ENCODE measurements at places on chromosomes 7 and 10.
A peak's percentile ranks its signal among the peaks of the same experiment; 100 is the strongest.

- peak; percentile 68 for DNase-seq
These were observed 163.0 kb upstream of the KLF14 start for GRCh38 chr7:130896898-130897514.

GRCh38 chr7:127550247-127550646, 35.1 kb downstream of the GCC1 start:
- no peak for DNase-seq

- DNase-seq, result no peak
These were observed 60.7 kb upstream of the SLC13A1 start for GRCh38 chr7:123260428-123260960.

DNA sequence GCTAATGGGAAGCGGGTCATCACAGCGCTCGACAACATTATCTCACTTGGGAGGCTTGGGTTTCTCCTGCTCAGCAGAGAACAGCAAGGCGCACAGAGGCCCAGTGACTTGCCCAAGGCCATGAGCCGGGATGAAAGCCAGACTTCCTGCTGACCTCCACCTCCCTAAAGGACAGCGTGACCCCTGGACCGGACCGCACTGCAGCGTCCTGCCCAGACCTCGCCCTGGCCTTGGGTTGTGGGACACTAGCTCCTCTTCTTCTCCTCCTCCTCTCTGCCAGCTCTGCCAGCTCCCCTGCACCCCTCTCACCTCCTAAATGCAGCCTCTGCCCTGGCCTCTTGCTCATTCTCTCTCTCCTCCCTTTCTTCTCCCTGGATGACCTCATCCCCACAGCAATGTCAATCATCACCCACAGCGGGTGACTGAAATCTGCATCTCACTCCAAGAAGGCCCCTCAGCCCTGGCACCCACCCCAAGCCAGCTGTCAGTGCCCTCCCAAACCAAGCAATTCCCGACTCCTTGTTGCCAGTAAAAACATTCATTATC, 19.4 kb downstream of the SPOCK2 start:
- no peak for DNase-seq

DNA sequence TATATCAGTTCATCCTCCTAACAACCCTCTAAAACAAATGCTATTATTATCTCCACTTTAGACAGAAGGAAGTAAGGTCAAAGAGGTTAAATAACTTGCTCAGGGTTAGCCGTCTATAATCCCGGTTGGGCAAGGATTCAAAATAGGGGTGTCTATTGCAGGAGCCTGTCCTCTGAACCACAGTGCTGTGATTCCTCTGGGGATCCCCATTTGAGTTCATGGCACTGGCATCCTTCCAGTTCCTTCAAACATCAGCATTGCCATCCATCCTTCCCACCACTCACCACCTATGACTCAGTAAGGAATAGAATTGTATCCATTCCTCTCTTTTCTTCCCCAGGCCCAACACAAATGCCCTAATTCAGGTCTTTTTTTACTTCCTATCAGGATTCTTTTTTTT, 25.6 kb downstream of the HPS6 start:
- DNase-seq, result no peak

DNA sequence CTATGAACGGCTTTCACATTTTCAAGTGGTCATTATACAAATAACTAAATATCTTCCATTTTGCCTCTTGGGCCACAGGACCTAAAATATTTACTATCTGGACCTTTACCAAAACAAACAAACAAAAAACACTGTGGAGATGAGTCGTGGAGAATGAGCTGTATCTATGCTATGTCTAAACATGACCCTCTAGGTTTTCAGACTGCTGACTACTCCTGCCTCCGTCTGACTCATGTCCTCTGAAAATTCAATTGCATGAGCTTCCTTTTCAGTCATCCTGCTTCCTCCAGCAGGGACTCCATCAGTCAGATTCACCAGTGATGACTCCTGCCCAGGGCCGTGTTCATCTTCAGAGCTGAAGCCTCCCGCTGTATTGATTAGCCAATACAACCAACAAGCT, 96.8 kb downstream of the COL28A1 start:
- no peak for DNase-seq

DNA sequence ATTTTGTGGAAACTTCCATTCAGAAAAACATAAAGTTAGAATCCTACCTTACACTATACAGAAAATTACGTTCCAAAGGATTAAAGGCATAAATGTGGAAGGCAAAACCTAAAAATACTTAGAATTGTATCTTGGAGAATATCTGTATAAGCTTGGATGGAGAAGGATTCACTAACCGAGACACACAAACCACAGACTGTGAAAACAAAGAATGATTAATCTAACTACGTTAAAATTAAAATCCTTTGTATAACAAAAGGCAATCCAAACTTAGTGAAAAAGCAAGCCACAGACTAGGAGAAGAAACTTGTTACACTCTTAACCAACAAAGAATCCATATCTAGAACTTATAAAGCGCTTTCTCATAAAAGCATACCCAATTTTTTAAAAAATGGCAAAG, 678.8 kb downstream of the INHBA start:
- no peak for DNase-seq

- DNase-seq, result no peak
These were observed 40.3 kb upstream of the LRRC17 start for GRCh38 chr7:102872460-102872859.

- no peak for DNase-seq
These were observed 871 bp downstream of the POP7 start for GRCh38 chr7:100706672-100707311.
